PC-3 (cell line): ENCODE measurements at places on chromosomes 12 and 14.

DNA sequence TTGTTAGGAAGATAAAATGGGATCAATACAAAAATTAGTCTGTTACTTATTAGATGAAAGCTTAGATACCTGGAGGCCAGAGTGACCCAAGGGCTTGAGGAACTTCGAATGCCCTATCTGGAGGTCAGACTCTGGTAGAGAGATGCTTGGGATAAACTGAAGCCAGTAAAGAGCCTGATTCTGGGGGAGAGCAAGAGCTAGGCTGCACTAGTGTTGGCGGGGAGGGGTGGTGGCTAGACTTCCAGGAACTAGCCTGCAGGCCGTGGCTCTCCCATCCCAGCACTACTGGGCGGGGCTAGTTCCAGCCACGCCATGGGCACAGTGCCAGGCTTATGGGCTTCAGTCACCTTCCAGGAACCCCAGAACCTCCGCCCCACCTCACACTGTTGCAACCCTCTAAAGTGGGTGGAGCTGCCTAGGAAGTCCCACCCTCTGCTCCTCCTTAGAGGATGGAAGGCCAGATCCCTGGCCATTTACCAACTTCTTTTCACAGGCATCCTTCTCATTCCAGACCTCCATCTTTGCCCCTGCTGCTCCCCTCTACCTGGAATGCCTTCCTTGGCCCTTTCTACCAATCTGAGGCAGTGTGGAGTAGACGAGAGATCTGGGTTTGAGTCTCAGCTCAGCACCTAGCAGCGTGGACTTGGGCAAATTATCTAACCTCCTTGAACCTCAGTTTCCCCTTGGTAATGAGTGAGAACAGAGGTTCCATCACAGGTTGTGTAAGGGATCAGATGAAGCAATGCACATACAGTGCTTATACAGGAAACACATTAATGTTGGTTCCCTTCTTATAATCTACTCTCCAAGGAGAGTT lies 6.3 kb upstream of the NFE2 start:
- peak; percentile 50 for DNase-seq

DNA sequence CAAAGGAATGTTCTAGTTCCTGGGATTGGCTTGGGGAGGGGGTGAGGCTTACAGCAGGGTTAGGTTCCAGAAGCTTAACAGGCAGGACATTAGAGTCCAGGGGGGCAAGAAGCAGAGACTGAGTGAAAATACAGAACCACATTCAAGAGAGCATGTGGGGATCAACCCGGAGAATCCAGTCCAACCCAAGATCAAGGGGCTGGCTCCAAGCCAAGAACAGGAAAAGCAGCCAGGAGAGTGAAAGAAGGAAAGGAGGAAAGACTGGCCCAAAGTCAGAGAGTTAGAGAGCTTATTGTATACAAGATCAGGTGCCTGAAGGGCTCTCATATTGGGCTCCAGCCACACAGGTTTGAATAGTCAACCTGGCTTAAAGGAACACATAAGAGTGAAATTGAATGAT lies 190.3 kb upstream of the CDKN3 start:
- peak; percentile 33 for DNase-seq

DNA sequence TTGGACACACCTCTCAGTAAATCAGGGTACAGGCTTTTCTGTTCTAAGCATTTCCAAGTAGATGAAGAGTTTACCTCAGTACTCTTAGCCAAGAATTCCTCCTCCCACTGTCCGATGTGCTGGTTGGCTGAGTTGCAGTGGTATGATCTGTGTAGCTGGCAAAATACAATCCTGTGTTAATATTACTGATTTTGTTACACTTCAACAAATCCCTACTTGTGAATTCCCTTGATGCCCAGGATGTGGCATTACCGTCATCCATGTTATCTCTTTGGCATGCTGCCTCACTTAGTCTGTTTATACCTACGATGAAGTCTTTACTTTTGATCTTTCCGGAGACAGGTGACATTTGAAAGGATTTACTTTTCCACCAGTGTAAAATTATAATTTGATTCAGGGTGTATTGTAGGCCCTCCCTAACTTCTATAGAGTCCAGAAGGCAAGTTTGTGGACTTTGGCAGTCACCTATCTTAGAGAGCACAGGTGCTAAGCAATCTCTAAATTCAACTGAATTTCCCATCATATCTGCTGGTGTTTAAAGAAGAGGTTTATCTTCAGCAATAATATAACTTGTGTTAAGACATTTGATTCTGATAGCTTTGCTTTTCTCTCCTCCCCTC lies 10.1 kb downstream of the CCDC196 start:
- DNase-seq: no peak

GRCh38 chr12:96056646-96057455 lies 21.5 kb upstream of the LTA4H start:
- DNase-seq: no peak

DNA sequence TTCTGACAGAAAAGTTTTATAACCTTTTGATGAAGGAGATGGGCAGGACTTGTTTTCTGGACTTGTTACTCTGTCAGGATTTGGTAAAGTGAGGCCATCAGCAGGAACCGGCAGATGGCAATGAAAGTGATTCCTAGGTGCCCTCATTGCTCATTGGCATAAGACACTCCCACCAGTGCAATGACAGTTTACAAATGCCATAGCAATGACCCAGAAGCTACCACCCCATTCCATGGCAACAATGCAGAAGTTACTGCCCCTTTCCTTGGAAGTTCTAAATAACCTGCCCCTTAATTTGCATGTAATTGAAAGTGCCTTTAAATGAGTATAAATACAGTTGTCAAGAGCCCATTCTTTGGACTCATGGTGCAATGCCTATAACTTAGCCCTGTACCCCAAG lies 222.6 kb downstream of the CEP128 start:
- no peak for DNase-seq

DNA sequence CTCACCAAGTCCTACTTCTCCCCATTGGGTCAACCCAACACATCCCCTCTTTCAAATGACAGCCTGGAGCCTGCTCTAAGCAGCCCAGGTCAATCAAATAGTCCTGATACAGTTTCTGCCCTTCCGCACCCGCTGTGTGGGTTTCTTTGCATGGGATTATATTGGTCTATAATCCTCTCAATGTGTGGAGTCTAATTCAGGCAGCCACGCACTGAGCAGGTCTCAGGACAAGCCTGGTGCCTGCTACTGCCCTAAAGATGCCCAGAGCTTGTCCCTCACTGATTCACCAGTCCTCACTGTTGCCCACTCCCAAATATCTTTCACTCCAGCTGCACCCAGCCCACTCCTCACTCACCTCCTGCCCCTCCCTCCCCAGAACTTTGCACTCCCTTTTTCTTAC lies 16.4 kb downstream of the ACTN1 start:
- no peak for DNase-seq

DNA sequence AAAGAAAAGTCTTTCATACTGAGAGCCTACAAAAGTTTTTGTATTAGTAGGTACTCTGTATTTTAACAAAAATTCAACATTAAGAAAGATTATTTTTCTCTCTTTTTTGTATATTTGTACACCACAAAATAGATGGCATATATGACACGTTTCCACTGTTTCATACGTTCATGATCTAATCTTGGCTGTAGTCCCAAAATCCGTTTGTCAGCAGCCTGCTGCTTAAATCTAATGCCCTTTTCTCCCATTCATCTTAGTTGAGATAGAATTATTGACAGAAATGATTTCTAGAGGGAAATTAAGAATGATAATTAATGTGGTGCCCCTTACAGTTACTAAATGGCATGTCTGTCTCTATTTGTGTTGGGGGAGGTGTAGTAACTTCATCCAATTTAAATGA lies 140.7 kb upstream of the NOVA1 start:
- DNase-seq: no peak

GRCh38 chr14:97602438-97603117 lies 805.4 kb downstream of the VRK1 start:
- DNase-seq: no peak

GRCh38 chr12:49672301-49673217 lies 34.6 kb downstream of the FMNL3 start:
- DNase-seq: no peak

DNA sequence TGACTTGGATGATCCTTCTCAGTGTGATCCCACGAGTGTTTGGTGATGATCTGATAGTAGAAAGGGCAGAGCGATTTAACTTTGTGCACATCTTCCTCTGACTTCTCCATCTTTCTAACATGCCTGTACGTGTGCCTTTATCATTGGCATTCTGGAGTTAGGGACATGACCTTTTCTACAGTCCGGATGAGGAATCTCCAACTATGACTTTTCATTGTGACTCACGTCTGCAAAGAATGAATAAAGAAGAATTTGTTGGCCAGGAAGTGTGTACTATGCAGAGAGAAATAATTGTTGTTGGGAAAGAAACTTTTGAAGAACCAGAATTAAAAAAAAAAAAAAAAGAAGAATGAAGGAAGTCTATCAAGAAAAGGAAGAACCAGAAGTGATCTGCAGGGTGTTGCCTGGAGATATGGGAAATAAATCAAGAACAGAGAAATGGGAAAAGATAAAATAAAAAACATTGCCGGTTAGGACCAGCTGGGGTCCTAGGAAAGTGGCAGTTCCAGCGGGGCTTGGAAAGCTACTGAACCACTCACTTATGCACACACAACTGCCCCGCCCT lies 25.3 kb downstream of the PPFIBP1 start:
- peak; percentile 97 for DNase-seq

DNA sequence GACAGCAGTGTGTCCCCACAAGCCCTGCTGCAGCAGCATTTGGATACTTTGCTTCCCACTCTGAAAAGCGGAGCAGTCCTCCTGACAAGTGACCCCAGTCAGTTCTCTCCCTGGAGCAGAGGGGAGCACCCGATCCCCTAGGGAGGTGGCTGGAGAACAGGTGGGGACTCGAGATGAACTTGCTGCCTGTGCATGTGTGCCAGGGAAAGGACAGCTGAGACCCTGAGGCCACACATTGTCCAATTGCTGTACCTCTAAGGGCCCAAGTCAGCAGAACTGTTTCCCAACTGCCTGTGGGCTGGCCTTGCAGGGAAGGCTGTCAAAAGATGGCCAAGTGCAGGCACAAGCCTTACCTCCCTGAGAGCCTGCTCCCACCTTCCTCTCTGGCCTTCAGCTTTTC lies 55.1 kb downstream of the IFT43 start:
- no peak for DNase-seq

DNA sequence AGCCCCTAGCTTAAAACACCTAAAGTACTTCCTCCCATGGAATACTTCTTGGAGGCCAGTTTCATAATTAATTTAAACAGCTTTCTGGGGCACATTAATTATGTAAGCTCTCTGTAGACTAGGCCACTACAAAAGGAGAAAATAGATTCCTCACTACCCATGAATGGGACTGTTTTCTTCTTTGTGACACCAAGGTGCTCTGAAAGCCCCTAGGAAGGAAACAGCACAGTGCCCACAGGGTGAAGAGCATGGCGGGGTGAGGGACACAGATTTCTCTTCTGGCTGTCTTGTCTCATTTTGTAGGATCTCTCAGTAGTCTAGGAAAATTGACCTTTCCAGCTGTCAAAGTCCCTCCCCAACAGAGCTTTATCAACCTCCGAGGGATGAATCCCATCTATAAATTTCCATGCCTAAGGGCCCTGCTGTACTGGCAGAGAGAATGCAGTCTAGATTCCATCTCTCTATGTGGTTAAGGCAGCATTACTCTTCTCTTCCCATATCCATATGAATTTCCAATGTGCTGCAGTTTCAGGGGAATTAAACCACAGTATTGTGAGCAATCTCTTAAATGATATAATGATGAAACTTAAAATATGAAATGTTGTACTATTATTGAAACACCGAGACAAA lies 183.6 kb upstream of the GRIP1 start:
- DNase-seq: no peak

DNA sequence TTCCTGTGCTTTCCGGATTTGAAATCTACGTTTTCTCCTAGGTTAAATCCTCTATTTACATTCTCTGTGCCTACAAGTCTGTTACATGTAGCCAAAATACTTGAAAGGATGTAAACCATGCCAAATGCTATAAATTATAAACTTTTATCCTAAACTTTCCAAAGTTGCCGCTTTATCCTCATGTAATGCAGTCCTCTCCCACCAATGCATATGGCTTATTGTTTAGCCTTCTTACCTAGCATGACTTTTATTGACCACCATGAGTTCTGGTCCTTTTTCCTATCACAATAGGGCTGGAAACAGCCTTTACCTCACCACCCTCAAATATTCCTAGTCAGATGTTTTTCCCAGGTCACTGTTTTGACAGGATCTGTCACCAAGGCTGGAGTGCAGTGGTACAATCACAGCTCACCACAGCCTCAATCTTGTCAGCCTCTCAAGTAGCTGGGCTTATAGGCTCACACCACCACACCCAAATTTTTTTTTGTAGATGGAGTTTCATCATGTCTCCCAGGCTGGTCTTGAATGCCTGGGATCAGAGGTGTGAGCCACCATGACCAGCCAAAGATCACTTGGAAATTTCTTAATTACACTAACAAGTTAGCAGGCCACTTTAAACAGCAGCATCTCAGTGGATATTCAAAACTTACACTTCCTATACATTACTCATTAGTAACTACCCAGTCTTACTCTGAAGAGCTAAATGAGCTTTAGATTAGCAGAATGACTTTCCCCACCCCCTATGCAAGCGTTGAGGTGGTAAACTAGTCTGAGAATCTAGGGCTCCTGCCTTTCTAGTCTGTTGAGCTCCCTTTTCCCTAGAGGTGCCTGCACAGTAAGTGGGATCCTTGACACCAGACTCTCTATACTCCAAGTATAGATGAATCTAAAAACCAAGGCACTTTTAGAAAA lies 4.1 kb downstream of the TUBA1B start:
- DNase-seq: no peak

- peak; percentile 80 for DNase-seq
Measured at GRCh38 chr14:95531473-95531872, 3.4 kb upstream of the GLRX5 start.

DNA sequence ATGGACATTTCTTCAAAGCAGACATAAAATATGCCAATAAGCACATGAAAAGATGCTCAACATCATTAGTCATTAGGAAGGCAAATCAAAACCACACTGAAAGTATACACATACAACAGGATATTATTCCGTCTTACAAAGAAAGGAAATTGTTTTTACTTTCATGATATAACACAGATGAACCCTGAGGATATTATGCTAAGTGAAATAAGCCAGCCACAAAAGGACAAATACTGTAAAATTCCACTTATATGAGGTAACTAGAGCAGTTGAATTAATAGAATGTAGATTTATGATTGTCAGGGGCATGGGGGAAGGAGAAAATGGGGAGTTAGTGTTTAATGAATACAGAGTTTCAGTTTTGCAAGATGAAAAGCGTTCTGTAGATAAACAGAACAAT lies 4.2 kb downstream of the ACYP1 start:
- peak; percentile 33 for DNase-seq

DNA sequence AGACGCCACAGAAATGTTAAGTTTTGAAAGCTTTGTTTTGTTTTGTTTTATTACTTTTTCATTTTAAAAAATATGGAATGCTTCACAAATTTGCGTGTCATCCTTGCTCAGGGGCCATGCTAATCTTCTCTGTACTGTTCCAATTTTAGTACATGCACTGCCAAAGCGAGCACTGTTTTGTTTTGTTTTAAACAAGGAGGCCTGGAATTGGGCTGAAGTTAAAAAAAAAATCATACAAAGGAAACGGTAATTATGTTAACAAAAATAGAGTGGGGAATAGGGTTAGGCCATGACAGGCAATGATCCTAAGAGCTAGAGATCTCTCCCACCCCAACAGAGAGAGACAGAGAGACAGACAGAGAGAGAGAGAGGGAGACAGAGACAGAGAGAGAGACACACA lies 57.0 kb downstream of the ZFP36L1 start:
- DNase-seq: no peak

GRCh38 chr14:70670992-70671651 lies 29.4 kb downstream of the TTC9 start:
- no peak for DNase-seq

- DNase-seq: peak; percentile 2
Measured at GRCh38 chr12:114241973-114242434, 163.9 kb downstream of the TBX5 start.

GRCh38 chr14:31843361-31844091 lies 233.6 kb upstream of the ARHGAP5 start:
- DNase-seq: no peak
